ENCODE measurements at places on chromosomes 12 and 14.

GRCh38 chr14:54301359-54301758 lies 95.4 kb upstream of the CDKN3 start:
- peak; percentile 3 for DNase-seq

- DNase-seq, result no peak
Observed at GRCh38 chr14:57375156-57375555, 15.2 kb upstream of the NAA30 start.

DNA sequence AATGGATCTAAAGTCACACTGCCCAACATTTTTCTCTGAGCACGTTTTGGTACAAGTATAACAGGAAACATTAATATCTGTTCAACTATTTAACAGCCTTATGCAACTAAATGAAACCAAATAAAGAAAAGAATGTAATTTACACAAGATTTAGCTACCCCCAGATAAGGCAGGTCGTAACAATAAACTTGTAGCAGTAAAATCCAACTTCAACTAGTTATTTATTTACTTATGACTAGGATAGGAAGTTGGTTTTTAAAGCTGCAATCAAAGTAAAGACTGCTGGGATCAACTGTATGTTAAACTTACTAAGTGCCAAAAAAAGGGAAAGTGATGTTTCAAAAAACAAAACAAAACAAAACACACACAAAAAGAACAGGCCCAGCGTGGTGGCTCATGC lies 30.9 kb downstream of the FERMT2 start:
- no peak for DNase-seq

- no peak for DNase-seq
Observed at GRCh38 chr14:62673014-62673755, 372.1 kb downstream of the KCNH5 start.

GRCh38 chr12:130482448-130482847 lies 144.8 kb downstream of the PIWIL1 start:
- DNase-seq, result no peak

DNA sequence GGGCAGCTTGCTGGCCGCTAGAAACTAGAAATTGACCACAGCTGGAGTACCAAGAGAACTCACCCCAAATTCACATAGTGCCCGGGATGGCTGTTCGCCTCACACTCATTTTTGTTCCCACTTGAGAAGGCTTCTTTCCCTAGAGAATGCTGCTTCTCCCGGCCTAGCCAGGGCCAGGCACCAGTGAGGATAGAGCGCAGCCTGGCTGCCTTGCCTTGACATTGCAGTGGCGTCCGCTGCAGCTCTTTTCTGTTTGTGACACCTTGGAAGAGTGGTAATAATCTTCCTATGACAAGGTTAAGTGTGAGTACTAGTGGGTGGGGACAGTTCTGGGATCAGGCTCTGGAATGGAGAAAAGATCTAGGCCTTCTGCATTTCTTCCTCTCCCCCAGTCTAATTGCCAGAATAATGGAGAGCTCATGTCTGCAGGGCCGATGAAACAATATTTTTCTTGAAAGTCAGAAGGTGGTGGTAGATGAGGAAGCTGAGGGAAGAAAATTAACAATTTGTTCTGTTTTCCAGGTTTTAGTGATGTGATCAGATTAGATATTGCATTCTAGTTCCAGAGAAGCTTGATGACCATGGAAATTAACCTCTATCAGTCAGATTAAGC lies 3.7 kb downstream of the TMEM253 start:
- DNase-seq, result peak; percentile 66

DNA sequence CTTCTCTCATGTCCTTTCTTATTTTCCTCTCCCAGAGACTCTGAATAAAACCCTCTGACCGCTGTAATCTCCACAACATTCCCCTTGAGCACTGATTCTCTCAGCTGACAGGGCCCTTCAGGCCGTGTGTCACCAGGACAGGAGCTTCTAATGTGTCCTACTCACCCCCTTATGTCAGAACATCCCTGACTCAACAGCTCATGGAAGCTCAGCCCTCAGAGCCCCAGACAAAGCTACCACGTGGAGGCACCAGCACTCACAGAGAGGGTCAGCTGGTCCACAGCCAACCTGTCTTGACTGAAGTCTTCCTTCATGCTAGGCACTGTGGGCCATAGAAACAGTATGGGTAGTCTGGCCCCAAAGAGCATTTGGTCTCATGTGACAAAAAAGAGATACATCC lies 49.8 kb downstream of the SMUG1 start:
- DNase-seq, result no peak

- no peak for DNase-seq
Observed at GRCh38 chr14:54600717-54601109, 33.8 kb downstream of the SAMD4A start.

DNA sequence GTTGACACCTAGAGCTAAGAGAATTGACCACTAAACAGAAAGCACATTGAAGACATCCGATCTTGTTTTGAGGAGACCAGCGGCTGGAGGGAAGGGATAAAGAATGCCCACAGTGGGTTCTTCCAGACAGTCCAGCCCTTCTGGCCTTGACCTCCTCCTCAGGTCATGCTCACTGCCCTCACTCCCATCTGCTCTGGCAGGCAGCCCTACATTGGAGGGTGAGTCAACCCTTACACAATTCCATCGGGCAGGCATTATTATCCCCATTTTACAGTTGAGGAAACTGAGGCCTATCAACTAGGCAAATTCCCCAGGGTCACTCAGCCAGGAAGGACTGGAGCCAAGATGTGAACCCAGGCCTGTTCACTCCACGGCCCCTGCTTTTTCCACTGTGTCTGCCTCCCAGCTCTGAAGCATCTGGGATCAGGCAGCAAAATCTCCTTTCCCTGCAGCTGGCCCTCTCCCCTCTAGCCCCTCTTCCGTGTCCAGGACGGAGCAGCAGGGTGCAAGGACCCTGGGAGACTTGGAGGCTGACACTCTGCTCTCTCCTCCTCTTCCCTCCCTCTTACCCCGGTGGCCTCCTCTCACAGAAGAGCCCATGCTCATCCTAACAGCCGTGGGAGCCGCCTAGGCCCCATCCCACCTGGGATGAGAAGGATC lies 5.3 kb downstream of the SCNN1A start:
- DNase-seq, result no peak

DNA sequence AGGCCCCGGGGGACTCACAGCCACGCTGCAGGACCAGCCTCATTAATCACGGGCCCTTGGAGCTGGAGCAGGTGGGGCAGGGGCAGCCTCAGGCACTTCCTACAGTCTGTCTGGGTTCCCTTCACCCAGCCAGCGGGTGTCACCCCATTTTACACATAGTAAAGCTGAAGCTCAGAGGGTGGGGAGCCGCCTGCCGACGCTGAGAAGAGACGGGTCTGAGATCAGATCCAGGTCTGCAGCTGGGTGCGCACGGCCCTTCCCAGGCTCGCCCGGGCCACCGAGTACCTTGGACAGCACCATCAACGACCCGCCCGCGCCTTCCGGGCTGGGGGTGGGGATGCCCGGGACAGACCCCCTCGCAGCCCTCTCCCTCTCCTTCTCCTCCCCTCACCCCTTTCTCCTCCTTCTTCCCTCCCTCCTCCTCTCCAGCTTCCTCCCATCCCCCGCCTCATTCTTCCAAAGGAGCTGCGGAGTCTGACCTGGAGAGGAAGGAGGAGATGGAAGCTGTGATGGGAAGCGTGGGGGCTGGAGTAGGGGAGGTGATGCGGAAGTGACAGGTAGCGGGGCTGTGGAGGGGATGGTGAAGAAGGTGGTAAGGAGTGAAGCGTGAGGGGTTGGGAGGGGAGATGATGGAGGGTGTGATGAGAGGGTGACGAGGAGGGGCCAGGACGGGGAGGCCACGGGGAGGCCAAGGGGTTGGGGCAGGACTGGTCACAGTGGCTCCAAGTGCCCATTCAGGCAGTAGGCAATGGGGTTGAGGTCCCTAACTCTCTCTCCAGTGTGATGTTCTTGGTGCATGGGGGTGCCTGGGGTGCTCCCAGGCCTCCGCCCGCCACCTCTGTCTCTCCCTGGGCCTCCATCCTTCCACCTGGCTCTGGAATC lies 8.8 kb downstream of the DTX1 start:
- no peak for DNase-seq

GRCh38 chr12:49012739-49013138 lies 5.8 kb downstream of the PRKAG1 start:
- DNase-seq, result no peak

GRCh38 chr14:24310646-24311604 lies at the start of gene LTB4R:
Gene LTB4R, plus strand, starts transcription at chr14:24311502. Its CDS starts 4,150 bp downstream, at chr14:24315652.
- DNase-seq, result peak; percentile 76

GRCh38 chr12:51852404-51853137 lies 4.1 kb upstream of the FIGNL2 start:
- DNase-seq, result no peak

- DNase-seq, result peak; percentile 53
Observed at GRCh38 chr14:65044596-65044959, 57.7 kb downstream of the MAX start.

GRCh38 chr12:84995641-84996040 lies 40.4 kb downstream of the TSPAN19 start:
- DNase-seq, result no peak

DNA sequence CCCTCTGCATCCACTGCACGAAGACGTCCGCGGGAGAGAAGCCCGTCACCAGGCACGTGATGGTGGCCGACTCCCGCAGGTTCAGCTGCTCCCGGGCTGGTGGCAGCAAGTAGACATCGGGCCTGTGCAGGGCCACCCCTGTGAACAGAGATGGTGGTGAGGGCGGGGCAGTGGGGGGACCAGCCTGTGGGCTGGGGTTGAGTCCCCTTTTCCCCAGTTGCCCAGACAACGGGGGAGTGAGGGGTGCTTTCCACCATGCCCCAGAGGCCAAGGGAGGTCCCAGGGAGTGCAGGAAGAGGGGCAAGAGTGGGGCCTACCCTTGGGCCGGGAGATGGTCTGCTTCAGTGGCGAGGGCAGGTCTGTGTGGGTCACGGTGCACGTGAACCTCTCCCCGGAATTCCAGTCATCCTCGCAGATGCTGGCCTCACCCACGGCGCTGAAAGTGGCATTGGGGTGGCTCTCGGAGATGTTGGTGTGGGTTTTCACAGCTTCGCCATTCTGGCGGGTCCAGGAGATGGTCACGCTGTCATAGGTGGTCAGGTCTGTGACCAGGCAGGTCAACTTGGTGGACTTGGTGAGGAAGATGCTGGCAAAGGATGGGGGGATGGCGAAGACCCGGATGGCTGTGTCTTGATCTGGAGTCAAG lies 328.3 kb downstream of the TMEM121 start:
- DNase-seq, result no peak

DNA sequence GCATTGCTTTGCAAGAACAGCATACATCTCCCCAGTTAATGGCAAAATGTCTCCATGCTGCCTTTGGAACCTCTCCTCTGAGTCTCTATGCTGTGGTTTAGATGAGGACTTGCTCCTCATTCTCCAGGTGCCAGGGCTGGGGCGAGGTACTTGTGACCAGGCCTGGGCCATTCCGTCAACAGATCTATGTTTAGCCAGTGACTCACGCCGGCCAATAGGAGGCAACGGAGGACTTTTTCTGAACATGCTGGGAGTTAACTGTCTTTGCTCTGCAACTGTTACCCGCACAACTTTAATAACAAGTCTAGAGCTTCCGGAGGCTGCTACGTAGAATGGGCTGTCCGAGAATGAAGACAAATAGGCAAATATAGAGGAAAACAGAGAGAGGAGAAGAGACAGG lies 214.2 kb downstream of the GLT1D1 start:
- DNase-seq, result no peak
